Activated CD8-positive, alpha-beta memory T cell treated with anti-CD3 and anti-CD28 coated beads for 48 hours (primary cell): ENCODE measurements at places on chromosomes 1 and 21.

DNA sequence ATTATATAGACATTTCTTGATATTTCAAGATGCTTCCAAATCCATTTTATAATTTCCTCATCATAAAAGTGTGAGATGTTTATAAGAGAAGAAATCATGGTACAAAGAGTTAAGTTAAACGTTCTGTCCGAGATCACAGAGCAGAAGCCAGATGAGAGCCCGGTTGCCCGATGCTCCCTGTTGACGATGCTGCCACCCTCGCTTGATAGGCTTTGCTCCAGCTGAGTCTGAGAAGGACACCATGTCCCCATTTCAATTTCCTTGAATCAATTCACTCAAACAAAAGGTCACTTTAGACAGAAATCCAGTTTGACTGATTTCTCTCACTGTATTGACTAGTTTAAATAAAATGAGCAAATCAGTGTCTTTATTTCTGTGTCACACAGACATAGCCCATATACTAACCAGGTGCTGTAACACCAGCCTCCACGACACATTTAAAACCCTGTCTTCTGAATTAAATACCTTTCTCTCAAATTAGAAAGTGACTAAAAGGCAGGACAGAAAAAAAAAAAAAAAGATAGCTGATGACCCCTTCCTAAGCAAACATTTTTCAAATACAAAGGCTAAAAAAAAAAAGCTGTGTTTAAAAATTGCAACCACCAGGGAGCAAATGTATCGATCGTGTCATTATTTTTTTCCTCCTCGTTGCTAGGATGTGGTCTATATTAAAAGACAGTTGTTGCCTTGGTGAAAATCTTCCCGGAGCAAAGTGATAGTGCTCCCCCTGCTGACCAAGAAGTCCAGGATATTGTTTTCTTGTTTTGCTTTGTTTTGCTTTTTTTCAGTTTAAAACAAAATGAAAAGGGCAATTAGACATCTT lies 35.2 kb downstream of the DNASE2B start:
- DNase-seq = no peak

GRCh38 chr1:228925691-228926090 lies 190.4 kb downstream of the RHOU start:
- DNase-seq = no peak

DNA sequence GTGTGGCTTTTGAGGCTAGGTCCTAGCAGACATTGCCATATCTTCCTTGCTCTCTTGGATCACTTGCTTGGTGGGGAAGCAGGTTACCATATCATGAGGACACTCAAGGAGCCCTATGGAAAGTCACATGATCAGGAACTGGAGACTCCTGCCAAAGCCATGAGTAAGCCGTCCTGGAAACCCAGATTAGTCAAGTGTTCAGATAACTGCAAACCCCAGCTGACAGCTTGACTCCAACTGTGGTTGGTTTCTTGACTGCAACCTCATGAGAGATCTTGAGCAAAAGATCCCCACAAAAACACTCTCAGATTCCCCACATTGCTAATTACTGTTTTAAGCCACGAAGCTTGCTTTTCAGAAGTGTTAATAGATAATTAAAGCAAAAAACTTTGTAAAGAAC lies 58.6 kb downstream of the CACNA1E start:
- DNase-seq = no peak

- DNase-seq = no peak
Measured at GRCh38 chr1:27545271-27545670, 55.3 kb upstream of the WASF2 start.

DNA sequence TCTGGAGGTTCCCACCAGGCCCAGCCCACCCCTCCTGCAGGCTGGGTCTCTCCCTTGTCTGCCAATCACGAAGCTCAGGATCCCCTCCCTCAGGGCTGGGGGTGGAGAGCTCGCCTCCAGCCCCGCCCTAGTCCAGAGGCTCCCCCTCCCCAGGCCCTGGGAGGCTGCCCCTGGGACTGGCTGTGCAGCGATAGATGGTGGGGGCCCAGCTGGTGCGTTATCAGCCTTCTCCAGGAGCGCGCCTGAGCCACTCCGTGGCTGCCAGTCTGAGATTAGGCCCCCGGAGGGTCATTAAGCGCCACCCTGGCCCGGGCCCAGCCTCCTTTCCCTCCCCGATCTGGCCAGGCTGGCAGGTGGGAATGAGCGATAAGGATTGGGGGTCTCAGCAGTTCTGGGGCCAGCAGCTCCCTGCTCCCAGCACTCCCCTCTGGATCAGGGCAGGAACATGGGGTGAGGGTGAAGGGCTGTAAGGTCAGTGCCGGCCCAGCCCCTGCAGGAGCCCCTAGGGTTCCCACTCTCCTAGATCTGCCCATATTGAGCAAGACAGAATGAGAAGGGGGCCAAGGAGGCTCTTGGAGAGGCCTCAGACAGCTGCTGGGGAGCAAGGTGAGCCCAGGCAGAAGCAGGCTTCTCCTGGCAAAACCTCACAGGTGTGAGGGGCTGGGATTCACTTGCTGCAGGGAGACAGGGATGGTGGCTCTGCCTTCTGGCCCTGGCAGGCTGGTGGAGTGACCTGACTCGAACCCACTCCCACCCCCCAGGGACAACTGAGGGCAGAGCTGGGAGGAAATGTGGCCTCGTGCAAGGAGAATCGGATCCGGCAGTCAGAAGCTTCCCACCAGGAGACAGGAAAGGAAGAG lies 8.5 kb downstream of the PDZK1IP1 start:
- no peak for DNase-seq

GRCh38 chr1:113275691-113276090 lies 114.6 kb upstream of the MAGI3 start:
- no peak for DNase-seq

DNA sequence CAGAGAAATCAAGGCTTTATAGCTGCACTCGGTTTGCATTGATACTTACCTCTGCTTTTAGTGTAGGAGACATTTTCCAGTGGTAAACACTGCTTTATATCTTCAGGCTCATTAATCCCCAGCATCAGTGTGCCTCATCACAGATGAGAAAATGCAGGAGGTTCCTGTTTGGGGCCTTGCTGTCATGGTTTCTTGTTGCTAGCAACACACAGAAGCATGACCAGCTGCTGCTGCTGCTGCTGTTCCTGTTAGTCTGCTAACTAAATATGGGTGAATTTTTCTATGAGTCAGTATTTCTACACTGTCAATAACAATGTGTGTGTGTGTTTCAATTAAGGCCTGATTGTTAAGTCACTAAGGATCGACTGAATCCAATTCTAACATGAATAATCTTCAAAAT lies 85.8 kb upstream of the RGS1 start:
- DNase-seq = no peak

GRCh38 chr1:15504436-15504835 lies 19.6 kb downstream of the CASP9 start:
- DNase-seq = no peak

DNA sequence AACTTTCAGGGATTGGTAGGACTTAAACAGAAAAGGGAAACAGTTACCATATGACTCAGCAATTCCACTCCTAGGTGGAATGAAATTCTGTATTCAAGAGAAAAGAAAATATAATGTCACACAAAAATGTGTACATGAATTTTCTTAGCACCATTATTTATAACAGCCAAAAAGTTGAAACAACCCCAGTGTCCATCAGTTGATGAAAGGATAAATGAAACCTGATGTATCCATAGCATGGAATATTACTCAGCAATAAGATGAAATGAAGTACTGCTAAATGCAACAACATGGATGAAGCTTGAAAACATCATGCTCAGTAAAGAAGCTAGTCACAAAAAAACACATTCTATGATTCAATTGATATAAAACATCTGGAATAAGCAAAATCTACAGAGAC lies 15.5 kb downstream of the EEIG2 start:
- no peak for DNase-seq

GRCh38 chr21:44959376-44960091 lies 19.7 kb downstream of the SLX9 start:
- no peak for DNase-seq

DNA sequence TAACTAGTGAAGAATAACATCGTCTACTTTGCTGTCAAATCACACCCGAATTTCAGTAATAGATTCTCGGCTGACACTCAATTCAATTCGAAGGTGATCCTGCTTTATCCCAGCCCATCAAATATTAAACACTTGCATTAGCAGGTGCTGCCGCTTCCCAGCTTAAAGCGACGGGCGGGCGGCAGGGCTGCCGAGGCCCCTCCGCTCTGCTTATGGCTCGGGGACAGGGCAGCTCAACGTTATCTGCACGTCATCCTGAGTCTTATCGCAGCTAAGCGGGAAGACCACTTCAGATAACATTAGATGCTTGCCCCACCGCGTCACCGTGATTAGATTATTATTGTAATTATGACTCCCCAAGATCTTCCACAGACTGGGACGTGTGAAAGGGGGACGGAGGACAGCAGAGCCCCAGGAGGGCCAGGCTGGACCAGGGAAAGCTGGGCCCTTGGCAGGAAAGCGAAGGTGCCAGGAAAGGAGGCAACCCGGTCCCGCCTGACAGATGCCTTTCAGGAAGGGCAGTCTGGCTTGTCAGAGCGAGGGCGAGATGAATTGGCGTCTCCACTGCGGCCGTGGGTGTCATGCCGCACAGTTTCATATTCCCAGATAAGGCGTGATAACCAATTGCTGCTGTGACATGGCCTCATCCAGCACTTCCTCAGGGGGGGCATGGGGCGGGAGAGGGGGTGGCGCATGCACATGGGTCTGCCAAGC lies 37.0 kb downstream of the DMAP1 start:
- no peak for DNase-seq

GRCh38 chr1:192272732-192273131 lies 44.1 kb upstream of the RGS21 start:
- DNase-seq = no peak

DNA sequence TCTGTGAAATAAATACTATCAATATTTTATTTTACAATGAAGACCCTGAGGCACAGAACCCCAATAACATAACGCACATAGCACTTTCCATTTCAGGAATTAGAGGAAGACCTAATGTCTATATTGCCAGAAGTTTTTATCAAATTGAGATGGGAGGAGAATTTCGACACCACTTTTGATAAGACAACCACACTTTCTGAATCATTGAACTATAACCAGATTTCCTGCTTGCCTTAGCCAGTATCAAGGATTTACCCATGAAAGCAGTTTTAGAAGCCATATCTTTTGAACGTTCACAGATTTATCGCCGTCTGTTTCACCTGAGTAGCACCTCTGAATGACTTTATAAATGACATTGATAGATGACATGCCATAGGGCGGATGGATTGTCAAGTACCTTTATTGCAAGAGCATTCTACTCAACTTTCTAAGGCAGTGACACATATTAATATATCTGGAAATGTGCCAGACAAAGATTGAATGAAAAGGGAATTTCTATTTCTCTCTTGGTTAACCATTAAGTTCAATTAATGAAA lies 768.4 kb downstream of the LTN1 start:
- no peak for DNase-seq

- DNase-seq = no peak
Measured at GRCh38 chr1:210280221-210280620, 47.6 kb downstream of the SERTAD4 start.

- DNase-seq = no peak
Measured at GRCh38 chr1:114002492-114003239, 23.4 kb downstream of the OLFML3 start.

GRCh38 chr1:221991221-221991620 lies 249.3 kb upstream of the DUSP10 start:
- DNase-seq = no peak

- no peak for DNase-seq
Measured at GRCh38 chr1:160884579-160884978, 401 bp downstream of the ITLN1 start.

DNA sequence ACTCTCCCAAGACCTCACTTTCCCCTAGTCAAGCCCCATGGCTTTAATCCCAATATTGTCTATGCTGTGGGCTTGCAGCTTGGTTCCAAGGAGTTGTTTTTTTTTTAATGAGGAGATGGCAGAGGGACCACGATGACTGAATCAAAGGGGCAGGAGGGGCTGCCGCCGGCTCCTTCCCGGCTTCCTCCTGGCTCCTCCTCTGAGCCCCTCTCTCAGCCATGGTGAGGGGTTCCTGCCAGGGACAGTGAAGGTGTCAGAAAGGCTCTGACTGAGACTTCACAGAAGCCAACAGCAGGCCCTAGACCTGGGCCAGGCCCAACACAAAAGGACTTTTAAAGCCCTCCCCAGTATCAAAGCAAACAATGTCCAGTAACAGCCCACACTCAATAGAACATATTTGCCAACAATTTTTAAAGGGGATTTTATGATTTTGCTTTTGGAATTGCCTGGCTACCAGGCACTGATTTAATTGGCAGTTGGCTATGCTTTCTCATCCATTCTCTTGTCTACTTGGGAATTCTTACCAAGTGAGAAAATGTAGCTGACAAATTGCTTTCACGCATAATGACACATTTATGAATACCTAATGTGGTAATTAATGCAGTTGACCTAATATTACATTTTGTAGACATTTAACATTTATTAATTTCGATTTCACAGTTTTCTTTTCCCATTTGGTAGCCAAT lies 54.2 kb downstream of the FBXO2 start:
- DNase-seq = no peak

GRCh38 chr1:205465392-205465791 lies 9.5 kb upstream of the BLACAT1 start:
- no peak for DNase-seq
